Spinal cord (tissue), 10 donors: ENCODE measurements at places on chromosomes 6 and 20. TPM values are rescaled to one million over a fixed set of nuclear protein-coding genes. Genes with fewer than 3 reads are reported as not detected.

DNA sequence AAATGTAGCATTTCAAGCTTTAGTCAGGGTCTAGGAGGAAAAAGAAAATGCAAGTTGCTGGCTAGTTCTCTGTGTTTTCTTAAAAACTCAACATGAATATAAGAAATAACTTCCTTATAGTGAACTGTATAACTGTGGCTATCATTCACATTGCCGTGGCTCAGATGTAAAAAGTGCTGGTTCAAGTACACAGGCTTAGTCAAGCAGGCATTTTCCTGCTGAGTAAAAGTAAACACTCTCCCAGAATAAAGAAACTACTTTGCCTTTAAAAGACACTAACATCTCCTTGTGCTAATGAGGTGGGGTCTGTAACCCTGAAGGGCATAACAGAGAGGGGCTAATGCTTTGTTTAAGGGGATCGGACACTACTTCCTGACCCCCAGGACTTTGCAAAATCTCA, 3.3 kb downstream of the ATP5F1E start:
- no peak for DNase-seq

DNA sequence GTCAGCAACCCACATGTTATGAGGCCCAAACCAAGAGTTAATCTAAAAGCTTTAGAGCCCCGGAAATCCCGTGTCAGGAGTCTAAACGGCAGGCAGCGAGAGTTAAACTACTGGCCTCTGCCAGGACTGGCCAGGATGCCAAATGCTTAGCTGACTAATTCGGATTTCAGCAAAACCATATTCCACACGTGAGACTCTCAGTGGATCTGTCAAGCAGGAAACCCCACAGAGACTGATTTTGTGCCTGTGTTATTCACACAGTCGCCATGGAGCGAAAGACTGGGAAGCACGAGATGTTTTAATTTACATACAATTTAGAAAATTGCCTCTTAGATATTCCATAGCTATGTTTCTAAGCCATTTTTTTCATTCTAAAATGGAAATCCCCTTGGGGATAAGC, 152.9 kb downstream of the RNASET2 start:
- DNase-seq = no peak

GRCh38 chr6:87182321-87182720, 27.0 kb downstream of the ZNF292 start:
- DNase-seq = no peak

GRCh38 chr6:79841577-79842375, 105.6 kb downstream of the ELOVL4 start:
- no peak for DNase-seq

GRCh38 chr6:145836772-145837171, 22.2 kb upstream of the FBXO30 start:
- no peak for DNase-seq

DNA sequence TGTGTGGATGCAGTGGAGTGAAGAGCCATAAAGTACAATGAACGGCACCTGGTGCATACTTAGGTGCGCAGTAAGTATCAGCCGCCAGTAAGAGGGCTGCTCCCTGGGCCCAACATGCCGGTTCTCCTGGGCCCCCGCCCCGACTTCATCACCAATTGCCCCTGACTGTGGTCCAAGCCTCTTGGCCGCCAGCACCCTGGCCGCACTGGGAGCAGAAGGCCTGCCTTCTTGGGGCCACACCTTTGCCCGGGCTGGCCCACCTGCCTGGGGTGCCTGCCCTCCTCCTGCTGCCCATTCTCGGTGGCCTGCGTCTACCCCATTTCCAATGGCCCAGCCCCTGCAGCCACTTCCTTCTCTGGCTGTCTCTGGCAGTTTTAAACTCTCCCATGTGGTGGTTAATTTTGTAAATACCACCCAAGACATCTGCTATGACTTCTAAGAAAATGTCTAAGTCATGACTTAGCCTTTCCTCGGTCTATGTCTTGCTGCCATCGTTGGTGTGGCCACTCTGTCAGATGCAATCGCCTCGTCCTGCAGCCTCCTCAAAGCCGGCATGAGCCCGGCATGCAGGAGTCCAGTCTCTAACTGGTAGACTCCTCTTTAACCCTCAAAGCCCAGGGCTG, 36.8 kb downstream of the PMEPA1 start:
- DNase-seq = no peak

- DNase-seq = no peak
Observed at GRCh38 chr6:166308033-166308768, at the start of gene PRR18. PRR18 (minus strand) TSS chr6:166308392; CDS start chr6:166308142, 250 bp downstream.

GRCh38 chr20:58294497-58295455, 14.7 kb upstream of the RAB22A start:
- DNase-seq = no peak

DNA sequence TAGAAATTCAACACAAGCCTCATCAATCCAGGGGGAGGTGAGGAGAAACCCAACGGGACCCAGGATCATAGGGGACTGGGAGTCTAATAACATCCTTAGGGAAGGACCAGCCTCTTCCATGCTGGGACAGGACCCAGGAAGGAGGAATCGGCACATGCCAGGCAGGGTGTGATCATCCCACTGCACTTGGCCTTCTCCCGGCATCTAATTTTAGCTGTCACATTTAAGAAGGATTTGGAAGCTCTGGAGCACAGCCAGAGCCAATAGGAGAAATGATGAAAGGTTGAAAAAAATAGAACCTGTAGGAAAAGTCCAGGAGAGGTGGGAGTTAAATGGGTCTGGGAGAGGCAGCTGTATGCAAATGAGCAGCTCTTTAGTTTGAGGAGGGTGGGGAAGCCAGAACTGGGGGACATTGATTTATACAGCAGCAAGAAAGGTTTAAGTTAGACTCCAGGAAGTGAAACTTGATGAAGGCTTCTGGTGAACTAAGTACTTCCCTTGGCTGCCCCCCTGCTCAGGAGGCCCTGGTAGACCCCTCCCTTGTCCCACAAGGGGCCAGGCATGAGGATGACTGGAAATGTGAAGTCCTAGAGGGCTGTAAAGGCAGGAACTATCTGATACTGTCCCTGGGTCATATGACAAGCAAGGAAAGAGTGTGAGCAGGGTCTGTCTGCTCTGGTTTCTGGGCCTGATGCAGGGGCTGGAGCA, 260.3 kb downstream of the LRFN2 start:
- DNase-seq = no peak

DNA sequence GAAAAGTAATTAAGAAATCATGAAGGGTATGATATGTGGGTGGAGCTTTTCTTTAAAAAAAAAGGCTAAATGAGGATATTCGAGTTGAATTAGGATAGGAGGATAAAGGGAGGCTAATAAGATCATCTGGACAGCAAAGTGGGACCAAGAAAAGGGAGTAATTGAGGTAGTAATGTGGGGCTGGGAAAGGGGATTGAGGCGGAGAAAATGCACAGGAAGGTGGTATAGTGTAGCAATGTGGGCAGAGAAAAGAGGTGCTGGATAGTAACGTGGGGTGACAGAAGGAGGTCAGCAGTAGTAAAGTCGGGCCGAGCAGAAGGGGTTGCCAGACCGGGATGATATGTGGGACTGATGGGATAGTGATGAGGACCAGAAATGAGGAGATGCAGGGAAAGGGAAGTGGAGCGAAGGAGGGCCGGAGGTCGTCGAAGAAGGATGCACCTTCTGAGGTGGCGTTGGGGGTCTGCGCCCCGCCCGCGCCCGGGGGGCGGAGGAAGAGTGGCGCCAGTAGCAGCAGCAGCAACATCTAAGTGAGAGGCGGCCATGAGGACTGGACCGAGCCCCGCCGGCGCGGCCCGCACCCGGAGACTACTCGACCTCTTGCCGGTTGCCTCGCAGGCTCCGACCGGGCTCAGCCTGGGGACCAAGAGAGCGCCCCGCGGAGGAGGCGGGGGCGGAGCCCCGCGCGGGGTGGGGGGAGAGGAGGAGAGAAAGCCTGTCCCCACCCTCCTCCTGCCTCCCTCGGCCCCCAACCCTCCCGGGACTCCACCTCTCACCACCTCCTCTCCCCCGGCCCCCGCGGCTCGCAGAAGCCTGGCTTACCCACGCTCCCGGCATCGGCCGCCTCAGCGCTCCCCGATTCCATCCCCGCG, 887 bp downstream of the GABBR1 start:
- no peak for DNase-seq

GRCh38 chr6:170316071-170316470, 9.5 kb downstream of the FAM120B start:
- no peak for DNase-seq

DNA sequence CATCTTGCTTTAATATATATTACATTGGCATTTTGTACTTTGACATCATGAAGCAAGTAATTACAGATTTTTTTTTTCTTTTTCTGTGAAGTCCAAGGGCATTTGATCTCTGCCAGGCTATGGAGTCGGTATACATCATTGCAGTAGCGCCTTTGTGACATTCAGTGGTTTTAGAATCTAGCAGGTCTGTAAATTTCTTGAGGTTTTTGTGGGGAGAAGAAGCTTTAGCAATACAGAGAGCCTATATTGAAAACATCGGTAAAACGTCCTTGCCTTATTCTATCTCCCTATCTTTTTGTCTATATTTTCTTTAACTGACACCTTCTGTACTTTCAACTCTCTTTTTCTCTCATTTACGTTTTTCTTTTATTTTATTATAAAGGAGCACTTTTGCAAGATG, 47.2 kb downstream of the DUSP22 start:
- DNase-seq = no peak

DNA sequence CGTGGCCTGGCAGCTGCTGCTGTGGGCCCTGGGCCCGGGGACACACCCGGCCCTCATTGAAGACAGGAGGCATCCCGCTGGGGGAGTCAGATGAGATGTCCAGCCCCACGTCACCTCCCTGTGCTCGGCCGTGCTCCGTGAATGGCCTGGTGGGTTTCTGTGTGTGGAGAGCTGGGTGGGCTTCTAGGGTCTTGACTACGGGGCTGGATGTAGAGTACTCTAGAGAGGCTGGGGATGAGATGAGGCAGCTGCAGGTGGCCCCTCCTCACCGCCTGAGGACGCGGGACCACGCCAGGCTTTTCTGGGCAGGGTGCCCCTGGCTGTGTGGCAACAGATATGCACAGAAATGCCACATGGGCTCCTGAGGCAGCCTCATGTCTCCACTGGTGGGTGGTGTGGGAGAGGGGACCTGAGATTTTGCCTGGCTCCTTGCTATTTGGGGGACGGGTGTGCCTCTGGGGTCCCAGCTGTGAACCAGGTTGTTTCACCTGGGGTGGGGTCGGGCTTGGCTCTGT, 8.4 kb upstream of the BHLHE23 start:
- peak; percentile 61 for DNase-seq

DNA sequence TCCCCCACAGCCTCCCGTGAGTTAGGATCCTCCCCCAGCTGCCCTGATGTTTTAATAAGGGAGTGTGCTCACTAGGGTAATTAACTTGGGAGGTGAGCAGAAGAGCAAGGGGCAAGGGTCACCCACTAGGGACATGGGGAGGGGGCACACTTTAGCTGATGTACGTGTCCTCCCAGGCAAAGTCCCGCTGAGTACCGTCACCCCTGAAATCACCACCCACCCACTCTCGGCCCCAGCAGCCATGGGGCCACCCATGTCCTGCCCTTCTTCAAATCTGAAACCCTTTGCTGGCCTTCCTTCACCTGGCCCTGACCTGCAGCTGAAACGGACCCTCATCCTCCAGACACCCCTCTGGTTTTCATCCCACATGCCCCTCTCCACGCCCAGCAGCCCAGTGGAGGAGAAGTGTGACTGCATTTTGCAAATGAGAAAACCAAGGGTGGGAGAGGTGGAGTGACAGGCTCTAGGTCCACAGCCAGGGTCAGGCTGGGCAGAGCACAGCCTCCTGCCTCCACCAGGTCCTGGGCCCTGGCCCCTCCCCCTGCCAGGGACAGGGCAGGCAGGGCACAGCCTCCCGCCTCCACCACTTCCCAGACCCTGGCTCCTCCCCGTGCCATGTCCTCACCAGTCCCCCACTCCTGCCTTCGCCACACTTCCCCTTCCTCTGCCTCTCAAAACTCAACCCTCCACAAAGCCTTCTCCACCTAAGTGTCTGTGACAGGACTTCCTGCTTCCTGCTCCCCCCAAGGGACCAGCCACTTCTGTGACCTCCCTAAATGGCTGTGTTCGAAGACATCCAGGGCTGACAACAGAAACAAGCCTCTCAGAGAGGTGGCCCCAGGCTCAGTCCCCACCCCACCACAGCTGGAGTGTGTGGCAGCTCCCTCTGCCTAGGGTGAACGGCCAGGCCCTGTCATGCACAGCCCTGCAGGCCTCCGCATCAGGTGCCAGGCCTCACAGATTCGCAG, 15.1 kb downstream of the ACSS1 start:
- no peak for DNase-seq

GRCh38 chr6:106520711-106521401, 108.4 kb downstream of the RTN4IP1 start:
- DNase-seq = no peak

DNA sequence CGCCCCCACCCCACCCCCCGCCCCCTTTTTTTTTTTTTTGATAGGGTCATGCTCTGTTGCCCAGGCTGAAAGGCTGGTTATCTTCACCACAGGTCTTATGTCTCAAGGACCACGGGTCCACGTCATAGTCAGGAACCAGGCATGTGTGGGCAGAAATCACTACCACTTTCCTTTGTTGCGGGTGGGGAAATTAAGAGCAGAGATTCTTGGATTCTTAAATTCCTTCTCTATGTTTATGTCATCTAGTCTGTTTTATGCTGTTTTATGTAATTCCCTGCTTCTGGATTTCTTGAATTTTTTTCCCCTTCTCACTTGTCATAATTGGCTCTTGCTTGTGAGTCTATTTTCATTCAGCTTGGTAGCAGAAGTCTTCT, 25.8 kb upstream of the PLCG1 start:
- no peak for DNase-seq

GRCh38 chr6:159106627-159107241, 61.9 kb upstream of the TAGAP start:
- DNase-seq = no peak

DNA sequence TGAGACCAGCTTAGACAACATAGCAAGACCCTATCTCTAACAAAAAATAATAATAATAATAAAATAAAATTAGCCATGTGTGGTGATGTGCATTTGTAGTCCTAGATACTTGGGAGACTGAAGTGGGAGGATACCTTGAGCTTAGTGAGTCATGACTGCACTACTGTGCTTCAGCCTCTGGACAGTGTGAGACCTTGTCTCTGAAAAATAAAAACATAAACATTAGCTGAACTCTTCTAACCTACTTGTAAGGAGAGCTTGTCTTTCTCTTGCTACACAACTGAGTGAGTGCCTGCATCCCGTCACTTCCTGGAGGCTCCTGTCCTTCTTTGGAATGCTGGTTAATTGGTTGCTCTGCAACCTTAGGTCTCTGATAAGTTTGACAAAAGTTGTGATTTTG, 5.1 kb upstream of the DBNDD2 start:
- DNase-seq = no peak

LRRC73 gene
- total RNA-seq = 3.2 TPM

TFAP2D gene
- total RNA-seq = not detected

CSE1L gene
- total RNA-seq = 131 TPM

MLN gene
- 0.39 TPM for total RNA-seq

MICB gene
- 1.9 TPM for total RNA-seq

RIPOR2 gene
- total RNA-seq = 31.1 TPM

PPIL4 gene
- 45.5 TPM for total RNA-seq

HSPA1L gene
- 4.8 TPM for total RNA-seq

BHLHE23 gene
- not detected for total RNA-seq

SLC32A1 gene
- total RNA-seq = 18.5 TPM

SLC17A4 gene
- total RNA-seq = not detected

SIRPB2 gene
- total RNA-seq = 2.6 TPM

GSTA3 gene
- not detected for total RNA-seq

FYN gene
- total RNA-seq = 365 TPM
